ENCODE measurements at places on chromosomes 7 and 10.

- DNase-seq: no peak
These were observed 1164.7 kb upstream of the AUTS2 start for GRCh38 chr7:68433462-68434070.

- no peak for DNase-seq
These were observed 29.0 kb upstream of the HSPA12A start for GRCh38 chr10:116771101-116771958.

- DNase-seq: no peak
These were observed 22.2 kb upstream of the SRGN start for GRCh38 chr10:69065406-69066361.

DNA sequence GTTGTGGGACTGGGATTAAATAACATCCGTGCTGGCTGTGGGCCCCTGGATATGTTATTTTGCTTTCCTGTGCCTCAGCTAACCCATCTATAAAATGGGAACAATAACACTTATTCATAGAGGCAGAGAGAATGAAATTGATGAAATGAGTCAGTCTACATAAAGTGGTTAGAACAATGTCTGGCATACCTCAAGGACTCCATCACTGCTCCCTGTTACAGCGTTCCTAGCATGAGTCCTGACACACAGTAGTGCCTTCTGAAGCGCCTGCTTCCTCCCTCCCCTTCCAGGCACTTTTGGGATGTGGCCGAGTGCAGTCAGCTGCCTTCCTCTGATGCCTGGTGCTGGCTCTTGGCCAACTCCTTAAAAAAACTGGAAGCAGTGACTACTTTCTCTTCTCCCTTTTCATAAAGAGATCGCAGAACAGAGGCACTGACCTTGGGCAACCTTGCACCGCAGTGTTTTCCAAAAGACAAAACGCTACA, 108.4 kb upstream of the ZMIZ1 start:
- no peak for DNase-seq

- no peak for DNase-seq
These were observed 303.3 kb downstream of the GPR37 start for GRCh38 chr7:124462249-124462648.

- no peak for DNase-seq
These were observed 350.1 kb downstream of the PRPF18 start for GRCh38 chr10:13936826-13937225.

DNA sequence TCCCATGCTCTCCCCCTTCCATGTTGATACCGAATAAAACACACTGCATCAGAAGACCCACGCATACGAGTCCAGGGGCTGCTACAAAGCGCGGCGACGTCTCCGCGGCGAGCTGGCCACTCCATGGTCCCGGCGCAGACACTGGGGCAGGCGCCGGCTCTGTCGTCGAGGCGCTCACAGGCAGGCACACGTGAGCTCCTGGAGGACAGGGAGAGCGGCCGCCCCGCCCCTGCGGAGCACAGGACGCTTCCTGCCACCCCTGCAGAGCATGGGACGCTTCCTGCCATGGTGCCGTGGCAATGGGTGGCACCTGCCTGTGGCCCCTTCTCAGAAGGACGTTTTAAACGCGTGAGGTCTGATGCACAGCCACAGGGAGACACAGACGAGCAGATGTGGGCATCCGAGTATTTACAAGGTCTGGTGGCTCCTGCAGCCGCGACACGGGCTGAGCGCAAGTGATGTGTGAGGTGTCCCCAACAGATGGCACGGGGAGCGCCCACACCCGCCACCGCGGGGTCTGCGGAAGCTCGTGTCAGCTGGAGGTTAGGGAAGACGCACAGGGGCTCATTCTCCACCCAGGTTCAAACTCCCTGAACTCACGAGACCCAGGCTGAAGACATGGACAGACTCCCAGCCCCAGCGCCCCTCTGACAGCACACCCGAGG, 21.4 kb upstream of the GPR146 start:
- DNase-seq: no peak

- no peak for DNase-seq
These were observed 207.1 kb downstream of the KCNMA1 start for GRCh38 chr10:77430530-77430929.

GRCh38 chr10:132138133-132138532, 48.6 kb upstream of the DPYSL4 start:
- no peak for DNase-seq

DNA sequence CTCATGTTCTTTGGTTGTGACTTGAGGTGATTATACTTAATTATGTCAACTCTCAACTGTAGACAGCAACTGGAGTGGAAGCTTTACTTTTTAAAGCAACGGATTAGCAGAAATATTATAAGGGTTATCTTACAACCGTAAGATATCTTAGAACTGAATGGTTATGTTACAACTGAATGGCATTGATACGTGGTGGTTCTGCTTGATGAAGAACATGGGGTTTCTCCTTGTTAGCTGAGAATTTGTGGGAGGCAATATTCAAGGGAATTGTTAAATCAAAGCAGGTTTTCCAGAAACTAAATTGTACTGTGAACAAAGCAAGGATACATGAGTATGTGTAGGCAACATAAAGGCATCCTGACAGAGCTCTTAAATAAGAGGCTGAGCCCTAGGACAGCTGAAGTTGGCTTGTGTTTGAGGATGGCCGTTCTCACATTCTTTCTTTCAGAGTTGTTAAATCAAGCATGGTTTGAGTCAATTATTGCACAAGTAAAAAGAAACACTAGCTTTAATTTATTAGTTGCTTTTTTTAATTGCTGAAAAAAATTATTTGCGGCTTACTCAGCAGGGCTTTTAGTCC, 350.0 kb downstream of the PLXDC2 start:
- no peak for DNase-seq

DNA sequence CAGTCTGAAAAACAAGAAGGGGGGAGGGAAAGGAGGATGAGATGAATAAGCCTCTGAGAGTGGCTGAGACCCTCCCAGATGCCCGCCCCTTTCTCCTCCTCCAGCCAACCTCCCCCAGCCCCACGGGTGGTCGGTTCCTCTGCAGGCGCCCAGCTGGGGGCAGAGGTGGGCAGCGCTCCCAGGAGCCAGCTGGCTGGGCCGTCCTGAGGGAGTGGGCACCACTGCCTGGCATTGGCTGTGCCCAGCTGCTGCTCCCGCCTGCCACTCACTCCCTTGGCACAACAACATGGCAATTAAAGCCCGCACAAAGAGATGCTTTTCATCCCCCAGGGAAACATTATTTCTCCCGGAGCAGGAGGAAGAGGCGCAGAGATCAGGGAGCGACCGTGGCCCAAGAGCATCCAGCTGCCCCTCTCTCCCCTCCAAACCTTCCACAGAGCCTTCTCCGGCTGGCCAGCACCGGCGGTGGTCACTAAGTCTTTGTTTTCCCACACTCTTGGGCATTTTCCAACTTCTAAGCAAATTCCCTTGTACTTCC, 107.2 kb downstream of the SPDYE5 start:
- DNase-seq: peak; percentile 77

- no peak for DNase-seq
These were observed 624.9 kb downstream of the PTPRN2 start for GRCh38 chr7:157962458-157963306.
